Activated naive CD8-positive, alpha-beta T cell treated with anti-CD3 and anti-CD28 coated beads, Interleukin-2, amount 10 ng/mL, durations not matched to agents 7 days and 5 days (primary cell): ENCODE measurements at places on chromosomes 7 and 10.

DNA sequence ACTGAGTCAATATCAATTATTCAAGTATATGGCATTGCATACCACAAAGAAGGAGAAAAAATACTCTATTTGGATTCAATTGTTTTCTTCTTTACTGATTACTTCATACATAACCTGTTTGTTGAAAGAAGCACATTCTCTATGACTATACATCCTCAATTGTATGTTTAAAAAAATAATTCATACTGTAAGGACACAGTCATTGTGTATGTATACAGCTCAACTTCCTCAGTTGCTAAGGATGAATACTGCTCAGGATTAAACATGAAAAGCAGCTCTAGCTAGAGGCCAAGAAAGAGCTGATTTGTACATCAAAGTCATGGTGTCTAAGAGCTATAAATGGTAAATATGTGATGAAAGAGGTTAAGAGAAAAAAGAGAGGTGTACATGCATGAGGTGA, 15.8 kb upstream of the BPGM start:
- no peak for DNase-seq

- no peak for DNase-seq
These were observed 35.8 kb upstream of the EIF4H start for GRCh38 chr7:74138334-74138867.

DNA sequence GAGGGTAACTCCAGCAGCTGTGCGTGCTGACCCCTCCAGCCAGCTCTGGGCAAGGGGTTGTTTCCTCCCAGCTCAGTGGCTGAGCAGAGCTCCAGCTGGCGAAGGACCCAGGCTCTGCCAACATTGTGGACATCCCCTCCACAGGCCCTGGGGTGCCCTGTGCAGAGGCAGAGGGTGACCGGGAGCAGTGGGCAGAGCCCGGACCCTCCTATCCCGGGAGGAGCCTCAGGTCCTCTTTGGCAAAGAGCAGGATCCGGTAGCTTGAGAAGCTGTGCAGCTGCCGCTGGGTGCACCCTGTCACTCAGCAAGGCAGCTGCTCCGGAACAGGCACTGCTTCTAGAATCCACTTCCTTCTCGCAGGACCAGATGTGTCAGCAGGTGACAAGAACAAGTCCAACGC, 175.9 kb downstream of the EBF3 start:
- no peak for DNase-seq

DNA sequence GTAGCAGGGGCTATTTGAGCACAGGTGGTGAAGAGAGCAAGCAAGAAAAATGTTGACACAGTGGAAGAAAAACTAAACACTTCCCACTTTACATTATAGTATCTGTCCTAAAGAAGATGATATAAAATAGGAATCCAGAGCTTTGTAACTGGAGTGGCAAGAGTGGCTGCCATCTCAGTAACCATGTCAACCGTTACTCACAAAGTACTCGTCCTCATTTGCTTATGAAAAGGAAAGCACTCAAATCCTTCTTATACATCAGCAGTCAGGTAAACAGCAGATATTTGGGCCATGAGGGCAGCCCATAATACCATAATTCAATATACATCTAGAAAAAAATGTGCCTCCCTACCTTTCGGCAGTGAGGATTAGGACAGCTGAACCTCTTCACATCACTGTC, 70.1 kb downstream of the RNF216 start:
- no peak for DNase-seq

DNA sequence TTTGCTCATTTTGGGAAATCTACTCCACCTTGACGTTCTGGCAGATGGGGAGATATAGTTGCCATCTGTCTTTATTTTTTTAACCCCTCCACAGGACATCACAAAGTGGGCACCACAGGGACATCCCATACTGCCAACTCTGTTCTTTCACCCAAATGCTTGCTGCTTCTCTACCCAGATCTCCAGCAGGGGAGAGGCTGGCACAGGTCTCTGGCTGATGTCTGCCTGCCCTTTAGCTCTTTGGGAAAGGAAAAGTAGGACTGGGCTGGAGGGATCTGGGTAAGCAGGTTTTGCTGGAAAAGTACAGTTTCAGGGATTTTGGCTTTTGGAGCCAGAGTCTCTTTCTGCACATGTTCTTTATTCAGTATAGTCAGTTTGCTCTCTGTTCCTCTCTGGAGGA, 156.7 kb downstream of the ANLN start:
- DNase-seq, result no peak

GRCh38 chr7:76198202-76198601, 3.5 kb upstream of the SRRM3 start:
- no peak for DNase-seq
